Vein endothelial cell (primary cell): ENCODE measurements at places on chromosomes 16 and 17. TPM values are rescaled to one million over a fixed set of nuclear protein-coding genes. Genes with fewer than 3 reads are reported as not detected.

The FBF1 gene
- total RNA-seq = 5.5 and 7.2 TPM in 2 replicates

The C16orf92 gene
- not detected in 2 replicates for total RNA-seq

The HOXB6 gene
- 16.0 and 19.8 TPM in 2 replicates for total RNA-seq

The KRT9 gene
- total RNA-seq = not detected in 2 replicates

The PSMC3IP gene
- 4.6 and 7.1 TPM in 2 replicates for total RNA-seq

The ZNF688 gene
- total RNA-seq = 5.2 and 6.2 TPM in 2 replicates

The NPW gene
- total RNA-seq = 0.98 and 1.1 TPM in 2 replicates

The TBC1D3C gene
- not detected in 2 replicates for total RNA-seq

The HSF5 gene
- under 0.01 and 0.19 TPM in 2 replicates for total RNA-seq

The CAPNS2 gene
- total RNA-seq = 1.3 and 1.7 TPM in 2 replicates

The ACAP1 gene
- not detected in 2 replicates for total RNA-seq

The CD300E gene
- not detected in 2 replicates for total RNA-seq

The C1QTNF8 gene
- not detected in 2 replicates for total RNA-seq

The ABCC3 gene
- total RNA-seq = 1.7 and 5.2 TPM in 2 replicates

The SULT1A3 gene
- 12.4 and 13.7 TPM in 2 replicates for total RNA-seq

The SAP30BP gene
- 70.9 and 71.3 TPM in 2 replicates for total RNA-seq

The VPS25 gene
- 46.1 and 50.1 TPM in 2 replicates for total RNA-seq

The TBC1D16 gene
- total RNA-seq = 44.3 and 67.3 TPM in 2 replicates

The EFNB3 gene
- total RNA-seq = 1.1 and 1.6 TPM in 2 replicates

The KRT27 gene
- total RNA-seq = not detected in 2 replicates

The VASN gene
- total RNA-seq = 0.33 and 0.86 TPM in 2 replicates

The CCL7 gene
- 0.38 TPM in 1 of 2 replicates, not detected in the other for total RNA-seq

The TBC1D3E gene
- not detected in 2 replicates for total RNA-seq

The CX3CL1 gene
- 7.2 and 15.4 TPM in 2 replicates for total RNA-seq

The DNASE1 gene
- 10.8 and 10.9 TPM in 2 replicates for total RNA-seq

The DHX40 gene
- total RNA-seq = 51.0 and 52.2 TPM in 2 replicates

The KRT33B gene
- not detected in 2 replicates for total RNA-seq

The EVI2A gene
- 0.19 and 0.33 TPM in 2 replicates for total RNA-seq
